ENCODE measurements at places on chromosomes 12 and 14. TPM values are rescaled to one million over a fixed set of nuclear protein-coding genes. Genes with fewer than 3 reads are reported as not detected.

Gene CCDC196
- not detected for total RNA-seq

Gene ABHD12B
- total RNA-seq, result not detected

Gene SCN8A
- total RNA-seq, result 0.39 TPM

Gene PPP2R5E
- 18.5 TPM for total RNA-seq

Gene SLC6A13
- total RNA-seq, result not detected

Gene PTCSC3
- not detected for total RNA-seq

Gene ANAPC5
- 177 TPM for total RNA-seq

Gene TAS2R42
- total RNA-seq, result not detected

Gene SERPINA10
- not detected for total RNA-seq

Gene CLEC14A
- total RNA-seq, result not detected

Gene SMIM10L1
- 7.4 TPM for total RNA-seq

Gene PROX2
- total RNA-seq, result not detected

Gene INSM2
- total RNA-seq, result under 0.01 TPM

Gene ITGA5
- total RNA-seq, result 180 TPM

Gene MUCL1
- total RNA-seq, result not detected

Gene KLRB1
- total RNA-seq, result not detected

Gene CLEC6A
- total RNA-seq, result not detected

Gene NELL2
- not detected for total RNA-seq

Gene SIRT4
- 3.5 TPM for total RNA-seq

Gene MYF5
- total RNA-seq, result not detected

Gene TAMALIN
- not detected for total RNA-seq

Gene MSI1
- total RNA-seq, result 0.39 TPM

Gene HPD
- total RNA-seq, result 0.39 TPM

Gene TSHR
- total RNA-seq, result 0.22 TPM

Gene PTGER2
- not detected for total RNA-seq

Gene PLA2G1B
- not detected for total RNA-seq

Gene ERBB3
- 74.6 TPM for total RNA-seq

Gene AQP2
- not detected for total RNA-seq

Gene CLEC2A
- total RNA-seq, result 0.22 TPM

Measured in placental epithelial cell (primary cell).